ENCODE measurements at places on chromosomes 2 and 18. TPM values are rescaled to one million over a fixed set of nuclear protein-coding genes. Genes with fewer than 3 reads are reported as not detected.

DNA sequence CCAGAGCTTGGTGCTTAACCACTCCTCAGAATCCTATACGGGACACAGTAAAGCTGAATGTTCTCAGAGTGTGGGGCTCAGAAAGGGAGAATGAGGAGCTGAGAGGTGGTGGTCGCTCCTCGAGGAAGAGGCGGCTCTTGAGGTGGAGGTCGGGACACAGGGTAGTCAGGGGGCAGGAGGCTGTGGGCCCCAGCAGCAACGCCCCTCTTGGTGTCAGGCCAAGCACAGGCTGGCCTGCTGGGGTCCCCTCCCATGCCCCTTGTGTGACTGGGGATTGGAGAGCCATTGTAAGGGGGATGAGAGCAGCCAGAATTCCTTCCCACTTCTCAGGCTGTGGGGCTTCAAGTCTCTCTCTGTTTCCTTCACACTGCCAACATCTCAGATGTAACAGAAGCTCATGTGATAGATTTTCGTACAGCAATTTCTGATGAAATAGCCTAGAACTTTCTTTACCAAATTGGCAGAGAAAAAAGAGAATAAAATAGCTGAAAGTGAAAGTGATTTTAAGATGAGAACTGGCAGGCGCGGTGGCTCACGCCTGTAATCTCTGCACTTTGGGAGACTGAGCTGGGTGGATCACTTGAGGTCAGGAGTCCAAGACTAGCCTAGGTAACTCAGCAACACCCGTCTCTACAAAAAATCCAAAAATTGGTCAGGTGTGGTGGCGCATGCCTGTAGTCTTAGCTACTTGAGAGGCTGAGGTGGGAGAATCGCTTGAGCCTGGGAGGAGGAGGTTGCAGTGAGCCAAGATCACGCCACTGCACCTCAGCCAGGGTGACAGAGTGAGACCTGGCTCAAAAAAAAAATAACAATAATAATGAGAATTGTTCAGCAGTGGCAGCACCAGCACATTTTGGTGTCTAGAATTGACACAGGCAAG lies 61.1 kb upstream of the RPL31 start:
- DNase-seq, result no peak

GRCh38 chr18:79317703-79318102 lies 78.0 kb upstream of the NFATC1 start:
- no peak for DNase-seq

Gene BMP10
- not detected for total RNA-seq

- no peak for DNase-seq
Observed at GRCh38 chr18:44709307-44710126, 28.8 kb downstream of the SETBP1 start.

DNA sequence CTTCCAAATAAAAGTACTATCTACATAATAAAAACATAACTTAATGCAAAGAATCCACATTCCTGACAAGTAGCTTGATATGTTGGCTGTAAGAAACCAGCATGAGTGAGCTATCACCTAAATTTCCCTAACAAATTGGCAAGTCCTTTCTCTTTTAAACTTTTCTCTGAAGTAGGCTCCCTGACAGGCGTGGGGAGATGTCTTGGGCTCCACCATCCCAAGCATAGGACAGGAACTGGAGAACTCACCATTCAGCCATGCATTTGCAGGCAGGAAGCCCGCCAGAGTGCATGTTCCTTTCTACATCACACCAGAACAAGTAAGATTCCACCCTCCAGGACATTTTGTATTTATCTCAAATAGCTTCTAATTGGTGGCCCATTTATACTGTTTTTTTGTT lies 921.9 kb upstream of the CELF4 start:
- no peak for DNase-seq

Gene REG3A
- 8.3 TPM for total RNA-seq

GRCh38 chr18:45891806-45892205 lies 66.3 kb downstream of the SIGLEC15 start:
- DNase-seq, result no peak

GRCh38 chr2:96550787-96551604 lies 14.4 kb downstream of the ARID5A start:
- DNase-seq, result no peak

GRCh38 chr2:183709829-183710228 lies 585.6 kb downstream of the NUP35 start:
- no peak for DNase-seq

DNA sequence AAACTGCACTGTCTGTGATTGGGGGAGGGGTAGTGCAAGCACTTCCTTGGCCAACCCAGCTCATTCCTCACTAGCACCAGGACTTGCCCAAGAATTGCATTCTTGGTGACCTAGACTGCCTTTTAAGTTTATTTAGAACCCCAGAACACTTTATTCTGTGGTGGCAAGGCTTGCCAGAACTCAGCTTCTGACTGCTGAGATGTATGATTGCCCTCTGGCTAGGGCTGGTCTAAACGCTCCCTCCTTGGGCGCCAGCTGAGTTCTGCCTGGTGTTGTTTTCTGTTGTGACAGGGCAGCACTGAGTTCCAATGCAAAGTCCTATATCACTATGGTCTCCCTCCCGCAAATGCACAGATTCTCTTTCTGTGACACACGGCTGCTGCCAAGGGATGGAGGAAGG lies 247.7 kb downstream of the ZNF385B start:
- no peak for DNase-seq

DNA sequence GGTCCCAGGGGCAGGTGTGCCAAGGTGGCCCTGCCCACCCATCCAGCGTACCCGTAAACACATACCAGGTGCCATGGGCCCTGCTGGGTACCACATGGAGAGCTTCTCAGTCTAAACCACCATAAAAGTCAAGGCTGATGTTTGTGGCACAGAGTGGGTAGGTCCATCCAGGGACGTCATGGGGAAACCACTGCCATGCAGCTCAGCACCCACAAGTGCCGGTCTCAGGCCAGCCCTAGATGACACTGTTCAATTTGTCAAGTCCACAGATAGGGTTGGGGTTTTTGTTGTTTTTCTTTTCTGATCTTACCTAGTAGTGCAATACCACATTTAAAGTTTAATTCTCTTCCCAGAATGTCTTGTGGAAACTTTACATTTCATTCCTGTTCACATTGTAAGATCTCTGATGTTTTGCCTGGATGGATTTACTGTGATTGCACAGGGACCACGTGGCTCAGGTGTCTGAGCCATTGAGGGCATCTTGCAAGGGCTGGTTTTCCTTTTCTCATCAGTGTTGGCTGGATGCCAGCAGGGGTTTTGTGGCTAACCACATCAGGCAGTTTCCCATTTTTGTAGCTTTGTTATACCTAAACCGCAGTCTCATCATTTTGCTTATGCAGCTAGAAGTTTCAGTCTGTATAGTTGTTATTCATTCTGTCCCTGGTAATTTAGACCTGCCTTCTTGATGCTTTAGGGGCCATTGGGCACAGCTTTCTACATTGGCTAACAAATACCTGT lies 64.7 kb downstream of the STK25 start:
- DNase-seq, result no peak

- no peak for DNase-seq
Observed at GRCh38 chr2:80525152-80525551, 220.6 kb upstream of the LRRTM1 start.

GRCh38 chr2:42196403-42197267 lies 27.5 kb downstream of the EML4 start:
- DNase-seq, result no peak

GRCh38 chr2:28135799-28136198 lies 245.3 kb downstream of the BABAM2 start:
- DNase-seq, result no peak

- no peak for DNase-seq
Observed at GRCh38 chr2:36918307-36918706, 48.0 kb downstream of the STRN start.

DNA sequence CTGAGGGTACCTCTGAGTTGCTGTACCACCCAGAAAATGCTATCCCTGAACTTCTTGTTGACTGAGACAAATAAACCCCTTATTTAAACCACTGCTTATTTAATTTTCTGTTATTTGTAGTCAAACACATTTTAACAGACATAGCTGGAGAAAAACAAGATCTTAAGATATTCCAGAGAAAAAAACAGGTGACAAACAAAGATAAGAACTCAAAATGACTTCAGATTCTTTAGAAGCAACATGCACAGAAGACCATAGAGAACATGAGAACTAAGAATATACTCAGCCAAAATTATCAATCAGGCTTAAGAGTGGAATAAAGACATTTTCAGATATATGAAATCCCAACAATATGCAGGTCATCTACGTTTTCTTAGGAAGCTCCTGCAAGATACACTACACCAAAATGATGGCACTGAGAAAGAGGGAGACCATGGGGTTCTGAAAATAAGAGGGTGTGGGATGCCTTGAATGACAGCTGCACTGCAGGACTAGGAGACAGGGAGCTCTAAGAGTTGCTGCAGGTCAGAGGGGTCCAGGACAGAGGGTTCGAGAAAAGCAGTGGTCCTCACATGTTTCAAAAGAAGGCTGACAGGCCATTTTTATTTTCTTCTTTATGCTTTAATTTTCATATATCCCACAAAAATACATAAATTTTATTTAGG lies 38.4 kb downstream of the ADAM17 start:
- DNase-seq, result no peak

Gene TGFA
- 1.1 TPM for total RNA-seq

- DNase-seq, result no peak
Observed at GRCh38 chr18:62175521-62175920, 11.3 kb downstream of the PIGN start.

DNA sequence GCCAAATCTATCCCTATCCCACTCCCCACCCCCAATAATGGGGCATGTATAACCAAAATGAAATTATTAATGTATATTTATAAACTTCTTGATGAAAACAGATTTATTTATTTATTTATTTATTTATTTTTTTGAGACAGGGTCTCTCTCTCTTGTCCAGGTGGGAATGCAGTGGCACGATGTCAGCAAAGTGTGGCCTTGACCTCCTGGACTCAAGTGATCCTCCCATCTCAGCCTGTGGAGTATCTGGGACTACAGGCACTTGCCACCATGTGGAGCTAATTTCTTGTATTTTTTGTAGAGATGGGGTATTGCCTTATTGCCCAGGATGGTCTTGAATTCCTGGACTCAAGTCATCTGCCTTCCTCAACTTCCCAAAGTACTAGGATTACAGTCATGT lies 28.0 kb upstream of the HNRNPA3 start:
- DNase-seq, result no peak

Gene MARCO
- 13.7 TPM for total RNA-seq

- no peak for DNase-seq
Observed at GRCh38 chr2:201452058-201452921, 750 bp downstream of the STRADB start.

Gene IL1A
- 0.56 TPM for total RNA-seq

GRCh38 chr2:40230707-40231432 lies 221.0 kb downstream of the SLC8A1 start:
- no peak for DNase-seq

DNA sequence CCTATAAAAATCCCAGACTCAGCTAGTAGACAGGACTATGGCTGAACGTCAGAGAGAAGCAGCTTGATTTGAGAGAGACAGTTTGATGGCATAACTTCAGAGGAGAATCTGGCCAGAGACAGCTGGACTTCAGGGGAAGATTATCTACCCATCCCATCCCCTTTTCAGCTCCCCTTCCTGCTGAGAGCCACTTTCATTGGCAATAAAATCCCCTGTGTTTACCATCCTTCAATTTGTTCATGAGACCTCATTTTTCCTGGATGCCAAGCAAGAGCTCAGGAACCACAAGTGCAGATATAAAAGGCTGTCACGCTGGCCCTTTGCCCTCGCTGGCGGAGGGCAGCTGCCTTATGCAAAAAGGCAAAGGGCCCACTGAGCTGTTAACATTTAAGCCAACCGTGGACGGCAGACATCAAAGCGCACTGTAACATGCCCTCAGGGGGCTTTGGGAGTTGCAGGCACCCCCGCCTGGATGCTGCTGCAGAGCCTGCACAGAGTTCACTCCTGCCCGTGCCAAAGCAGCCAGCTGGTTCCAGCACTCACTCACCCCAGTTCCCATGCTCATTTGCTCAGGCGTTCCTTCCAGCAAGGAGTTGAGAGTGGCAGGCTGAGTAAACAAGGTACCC lies 164.3 kb upstream of the PGAP1 start:
- DNase-seq, result no peak

DNA sequence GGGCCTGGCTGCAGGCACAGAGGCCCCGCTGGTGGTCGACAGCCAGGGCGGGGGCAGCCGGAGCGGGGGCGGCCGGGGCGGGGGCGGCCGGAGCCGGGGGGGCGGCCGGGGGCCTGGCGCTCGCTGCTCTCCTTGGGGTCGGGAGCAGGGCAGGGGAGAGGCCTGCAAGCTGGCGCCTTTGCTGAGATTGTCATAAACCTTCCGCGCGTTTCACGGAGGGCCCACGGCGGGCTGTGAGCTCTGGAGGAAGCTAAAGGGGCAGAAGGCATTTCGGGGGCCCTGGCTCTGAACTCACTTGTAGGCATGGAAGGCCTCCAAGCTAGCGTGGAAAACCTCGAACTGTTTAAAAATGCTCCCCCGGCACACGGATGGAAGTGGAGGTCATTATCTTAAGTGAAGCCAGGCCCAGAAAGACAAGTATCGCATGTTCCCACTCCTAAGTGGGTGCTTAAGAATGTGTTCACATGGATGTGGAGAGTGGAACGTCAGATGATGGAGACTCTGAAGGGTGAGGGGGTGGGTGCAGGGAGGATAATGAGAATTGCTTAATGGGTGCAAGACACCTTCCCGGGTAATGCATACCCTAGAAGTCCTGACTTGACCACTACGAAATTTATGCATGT lies 629 bp downstream of the PRELID3A start:
- no peak for DNase-seq

- DNase-seq, result no peak
Observed at GRCh38 chr2:156593594-156593921, 157.4 kb downstream of the GPD2 start.

All from thoracic aorta (tissue), 2 donors.